ENCODE measurements at places on chromosomes 16 and 17. TPM values are rescaled to one million over a fixed set of nuclear protein-coding genes. Genes with fewer than 3 reads are reported as not detected.
A peak's percentile ranks its signal among the peaks of the same experiment; 100 is the strongest.

DNA sequence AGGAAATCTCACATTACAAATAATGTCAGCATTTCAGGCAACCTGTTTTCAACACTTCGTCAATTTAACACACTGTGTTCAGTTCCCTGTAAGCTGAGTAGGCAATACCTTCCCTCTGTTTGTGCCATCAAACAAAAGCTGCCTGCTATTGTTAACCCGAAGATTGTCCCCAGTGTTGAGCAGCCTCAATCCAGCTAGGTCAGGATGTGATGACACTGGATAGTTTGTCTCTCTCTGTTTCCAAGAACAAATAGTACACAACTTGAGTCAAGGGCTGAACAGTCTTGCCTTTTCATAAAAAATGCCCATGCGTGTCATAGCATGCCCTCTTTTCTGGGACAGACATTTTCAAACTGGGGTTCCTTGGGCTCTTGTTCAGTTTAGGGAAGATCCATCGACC, 36.4 kb downstream of the HSD17B2 start:
- DNase-seq: no peak

DNA sequence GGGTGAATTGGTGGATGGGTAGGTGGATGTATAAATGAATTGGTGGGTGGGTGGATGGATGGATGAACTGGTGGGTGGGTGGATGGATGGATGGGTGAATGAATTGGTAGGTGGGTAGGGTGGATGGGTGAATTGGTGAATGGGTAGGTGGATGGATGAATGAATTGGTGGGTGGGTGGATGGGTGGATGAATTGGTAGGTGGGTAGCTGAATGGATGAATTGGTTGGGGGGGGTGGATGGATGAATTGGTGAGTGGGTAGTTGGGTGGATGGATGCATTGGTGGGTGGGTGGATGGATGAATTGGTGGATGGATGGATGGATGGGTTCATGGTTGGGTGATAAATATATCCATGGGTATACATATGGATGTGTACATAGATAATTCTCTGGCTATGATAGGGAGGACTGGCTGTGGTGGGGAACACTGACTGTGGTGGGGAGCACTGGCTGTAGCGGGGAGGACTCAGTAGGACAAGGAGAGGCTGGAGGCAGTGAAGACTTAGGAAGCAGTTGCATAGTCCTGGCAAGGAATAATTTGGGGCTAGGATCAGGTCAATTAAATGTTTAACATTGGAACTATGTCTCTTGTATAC, 54.4 kb downstream of the ABCC1 start:
- no peak for DNase-seq

Gene AGRP
- total RNA-seq: not detected

GRCh38 chr17:40363111-40363827, 1.3 kb downstream of the GJD3 start:
- peak; percentile 44 for DNase-seq

GRCh38 chr16:3643095-3643730, 11.3 kb upstream of the DNASE1 start:
- peak; percentile 5 for DNase-seq

- no peak for DNase-seq
Measured at GRCh38 chr16:64991001-64991400, 130.9 kb downstream of the CDH11 start.

DNA sequence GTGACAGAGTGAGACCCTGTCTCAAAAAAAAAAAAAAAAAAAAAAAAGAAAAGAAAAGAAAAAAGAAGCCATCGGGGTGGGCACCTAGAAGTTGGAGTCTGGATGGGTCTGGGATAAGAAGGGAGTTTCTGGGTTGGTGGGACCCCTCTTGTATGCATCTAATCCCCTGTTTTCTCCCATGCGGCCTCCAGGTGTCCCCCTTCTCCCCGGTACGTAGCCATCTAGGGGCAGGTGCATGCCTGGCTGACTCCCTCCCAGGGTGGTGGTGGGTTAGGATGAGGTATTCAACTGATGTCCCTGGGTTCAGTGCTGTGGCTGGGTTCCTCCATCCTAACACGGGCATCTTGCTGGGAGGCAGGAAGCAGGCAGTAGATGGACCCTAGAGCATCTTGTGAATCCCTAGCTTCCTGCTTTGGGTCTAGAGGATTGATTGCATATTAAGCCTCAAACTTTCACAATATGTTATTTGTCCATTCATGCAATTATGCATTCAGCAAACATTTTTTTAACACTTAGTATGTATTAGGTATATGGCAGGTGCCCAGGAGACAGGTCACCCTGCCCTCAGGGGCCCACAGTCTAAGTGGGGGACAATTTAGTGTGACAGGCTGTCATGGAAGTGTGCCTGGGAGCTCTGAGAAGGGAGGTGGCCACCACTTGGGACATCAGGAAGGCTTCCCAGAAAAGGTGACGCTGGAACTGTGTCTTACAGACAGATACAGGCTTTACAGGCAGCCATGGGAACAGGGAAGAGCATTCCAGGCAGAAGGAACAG, 13.1 kb downstream of the FMNL1 start:
- peak; percentile 46 for DNase-seq

DNA sequence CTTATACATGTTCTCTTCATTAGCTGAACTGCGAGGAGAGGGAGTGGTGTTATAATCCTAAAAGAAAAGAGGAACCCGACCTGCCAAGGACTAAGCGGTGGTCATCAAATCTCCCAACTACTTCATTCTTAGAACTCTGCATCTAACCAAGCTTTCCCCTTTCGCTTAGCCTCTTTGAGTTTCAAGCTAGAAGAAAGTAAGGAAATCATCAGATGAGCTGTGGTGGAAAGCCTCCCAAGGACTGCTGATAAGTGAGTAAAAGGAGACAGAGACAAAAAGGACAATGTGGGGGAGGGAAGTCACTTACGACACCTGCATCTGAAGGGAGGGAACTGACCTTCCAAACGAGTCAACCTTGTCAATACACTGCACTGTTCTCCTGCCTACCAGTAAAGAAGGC, 121.3 kb downstream of the TRIM37 start:
- no peak for DNase-seq

Gene LPCAT2
- 18.0 TPM for total RNA-seq

Gene OR1F1
- total RNA-seq: not detected

DNA sequence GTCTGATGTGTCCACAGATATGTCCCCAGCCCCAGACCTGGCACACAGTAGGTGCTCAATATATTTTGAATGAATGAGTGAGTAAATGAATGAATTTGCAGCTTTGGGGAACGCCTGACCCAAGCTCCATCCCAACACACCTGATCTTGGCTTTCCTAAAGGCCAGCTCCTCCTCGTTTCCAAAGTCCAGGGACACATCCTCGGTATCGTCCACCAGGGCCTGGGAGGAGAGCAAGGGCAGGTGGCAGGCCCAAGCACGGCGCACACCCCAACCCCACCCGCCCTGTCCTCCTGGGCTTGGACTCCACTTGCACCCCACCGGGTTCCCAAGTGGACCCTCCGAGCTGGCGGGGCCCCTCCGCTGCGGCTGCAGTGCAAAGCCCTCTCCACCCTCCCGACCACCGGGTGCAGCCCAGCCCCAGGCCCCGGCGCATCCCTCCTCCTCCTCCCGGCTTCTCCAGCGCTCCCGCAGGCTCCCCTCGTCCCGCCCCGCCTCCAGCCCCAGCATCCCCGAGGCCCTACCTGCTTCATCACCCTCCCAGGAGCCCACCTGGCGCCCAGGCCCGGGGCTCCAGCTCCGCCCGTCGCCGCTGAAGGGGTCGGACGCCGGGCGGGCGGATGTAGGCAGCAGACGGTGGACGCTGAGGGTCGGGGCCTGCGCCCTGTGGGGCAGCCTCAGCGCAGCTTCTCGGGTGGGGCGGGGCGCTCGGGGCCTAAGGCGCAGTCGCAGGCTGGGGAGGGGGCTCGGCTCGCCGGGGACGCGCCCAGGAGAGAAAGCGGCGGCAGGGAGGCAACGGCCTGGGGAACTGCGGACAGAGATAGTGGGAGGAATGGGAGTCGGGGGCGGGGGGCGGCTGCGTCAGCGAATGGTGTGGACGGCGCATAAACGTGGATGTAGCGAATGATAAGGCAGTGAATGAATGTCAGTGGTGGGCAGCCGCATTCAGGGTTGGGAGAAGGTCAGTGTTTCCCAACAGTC, at the start of gene TVP23A:
TVP23A (minus strand) TSS at position 832 of the 979 bp plus-strand sequence; CDS start at position 531, 301 bp downstream.
- DNase-seq: no peak

GRCh38 chr16:51327001-51327400, 175.9 kb upstream of the SALL1 start:
- no peak for DNase-seq

Gene GPRC5B
- 0.16 TPM for total RNA-seq

Gene CCDC200
- total RNA-seq: not detected

- DNase-seq: peak; percentile 61
Measured at GRCh38 chr17:58577696-58578095, 63.3 kb upstream of the MTMR4 start.

Gene TEDC2
- 58.0 TPM for total RNA-seq

DNA sequence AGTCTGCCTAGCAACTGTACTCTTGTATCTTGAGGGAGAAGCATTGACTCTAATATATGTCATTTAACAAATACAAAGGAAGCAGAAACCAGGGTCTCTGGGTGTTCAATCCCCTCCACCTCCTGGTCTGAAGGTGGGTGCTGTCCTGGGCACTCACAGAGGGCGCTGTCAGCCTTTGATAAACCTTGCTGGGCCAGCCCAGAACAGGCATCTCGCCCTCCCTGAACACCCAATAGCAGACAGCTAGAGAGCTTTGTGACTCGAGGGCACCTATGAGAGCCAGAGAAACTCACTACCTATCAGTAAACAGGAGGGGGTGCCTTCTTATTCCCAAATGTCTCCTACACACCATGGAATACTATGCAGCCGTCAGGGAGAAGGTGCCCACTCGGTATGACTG, 6.4 kb upstream of the PIPOX start:
- DNase-seq: no peak

GRCh38 chr16:48129926-48130325, 25.9 kb downstream of the ABCC12 start:
- DNase-seq: no peak

DNA sequence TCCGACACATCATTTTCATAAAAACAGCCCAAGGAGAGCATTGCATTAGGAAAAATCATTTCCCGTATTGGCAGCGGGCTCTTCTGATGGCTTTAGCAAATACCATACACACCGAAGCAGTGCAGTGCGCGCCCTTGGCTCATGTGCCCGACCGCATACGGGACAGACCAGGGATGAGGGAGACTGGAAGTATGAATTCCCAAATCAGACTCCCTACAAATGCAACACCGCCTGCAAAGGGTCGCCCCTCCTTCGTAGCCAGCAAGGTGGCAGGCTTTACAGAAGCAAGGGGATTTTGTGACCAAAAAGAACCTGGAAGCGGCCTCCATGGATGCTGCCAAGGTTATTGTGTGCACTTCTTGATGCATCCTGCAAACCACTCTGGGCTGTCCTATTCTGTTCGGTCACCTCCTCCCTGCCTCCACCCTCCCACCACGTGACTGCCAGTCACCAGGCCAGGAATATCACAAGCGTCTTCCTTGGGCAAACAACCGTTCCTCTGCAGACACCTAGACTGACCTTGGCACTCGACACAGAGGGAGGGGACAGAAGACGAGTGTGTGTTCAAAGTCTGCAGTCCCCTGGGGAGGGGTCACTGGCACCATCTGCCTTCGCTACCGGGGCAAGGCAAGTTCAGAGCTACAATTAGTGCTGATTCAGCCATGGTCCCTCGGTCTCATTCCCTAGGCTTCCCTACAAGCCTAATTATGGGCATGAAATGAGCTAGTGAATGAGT, 460.4 kb downstream of the SLC39A11 start:
- peak; percentile 83 for DNase-seq

DNA sequence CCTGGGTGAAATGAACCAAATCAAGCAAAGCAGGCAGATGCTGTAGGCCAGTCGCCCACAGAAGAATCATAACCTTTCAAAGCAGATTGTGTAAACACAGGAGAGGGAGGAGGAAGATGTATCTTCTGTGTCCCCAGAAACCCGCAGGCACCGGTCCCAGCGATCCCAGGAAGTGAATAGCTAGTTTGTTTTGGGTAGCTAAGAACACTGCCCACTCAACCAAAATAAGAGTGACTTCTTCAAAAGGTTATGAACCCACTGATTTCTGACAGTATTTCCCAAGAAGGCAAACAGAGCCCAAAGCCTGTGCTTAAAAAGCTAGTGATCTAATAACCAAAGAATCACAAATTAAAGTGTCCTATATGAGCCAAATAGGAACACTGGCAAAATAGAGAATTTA, 67.8 kb downstream of the GRIN2A start:
- no peak for DNase-seq

Gene ANKRD40CL
- total RNA-seq: 0.99 TPM

- no peak for DNase-seq
Measured at GRCh38 chr17:652314-652713, 62.3 kb downstream of the VPS53 start.

GRCh38 chr16:2751577-2752034, 832 bp upstream of the SRRM2 start:
- no peak for DNase-seq

DNA sequence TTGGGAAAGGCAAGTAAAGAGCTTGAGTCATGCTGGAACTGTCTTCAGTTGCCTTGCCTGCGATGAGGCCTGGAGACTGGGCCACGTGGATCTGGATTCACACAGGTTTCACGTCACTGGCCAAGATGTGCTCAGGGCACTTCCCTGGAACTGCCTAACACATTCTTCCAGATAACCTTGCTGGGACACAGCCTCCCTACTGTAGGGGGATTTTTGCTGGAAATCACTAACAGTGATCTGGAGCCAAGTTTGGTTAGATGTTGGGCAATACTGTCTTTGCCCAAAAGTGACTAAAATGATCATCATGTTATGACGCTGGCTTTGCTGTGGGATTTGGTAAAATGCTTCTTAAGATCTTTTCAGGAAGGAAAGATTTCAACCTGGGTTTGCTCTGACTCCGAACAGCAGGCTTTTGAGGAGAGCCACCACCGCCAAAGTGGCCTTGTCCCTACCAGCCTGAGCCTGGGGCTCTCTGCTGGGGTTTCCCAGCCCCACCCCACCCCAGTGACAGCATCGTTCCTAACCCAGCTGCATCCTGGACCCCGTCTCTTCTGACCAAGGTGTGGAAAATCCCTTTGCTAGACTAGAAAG, 14.7 kb downstream of the C1QTNF1 start:
- no peak for DNase-seq

- no peak for DNase-seq
Measured at GRCh38 chr16:85603203-85603755, 9.8 kb upstream of the GSE1 start.
